Activated T-cell treated with anti-CD3 and anti-CD28 coated beads for 24 hours (primary cell): ENCODE measurements at places on chromosomes 6 and 20.
A peak's percentile ranks its signal among the peaks of the same experiment; 100 is the strongest.

DNA sequence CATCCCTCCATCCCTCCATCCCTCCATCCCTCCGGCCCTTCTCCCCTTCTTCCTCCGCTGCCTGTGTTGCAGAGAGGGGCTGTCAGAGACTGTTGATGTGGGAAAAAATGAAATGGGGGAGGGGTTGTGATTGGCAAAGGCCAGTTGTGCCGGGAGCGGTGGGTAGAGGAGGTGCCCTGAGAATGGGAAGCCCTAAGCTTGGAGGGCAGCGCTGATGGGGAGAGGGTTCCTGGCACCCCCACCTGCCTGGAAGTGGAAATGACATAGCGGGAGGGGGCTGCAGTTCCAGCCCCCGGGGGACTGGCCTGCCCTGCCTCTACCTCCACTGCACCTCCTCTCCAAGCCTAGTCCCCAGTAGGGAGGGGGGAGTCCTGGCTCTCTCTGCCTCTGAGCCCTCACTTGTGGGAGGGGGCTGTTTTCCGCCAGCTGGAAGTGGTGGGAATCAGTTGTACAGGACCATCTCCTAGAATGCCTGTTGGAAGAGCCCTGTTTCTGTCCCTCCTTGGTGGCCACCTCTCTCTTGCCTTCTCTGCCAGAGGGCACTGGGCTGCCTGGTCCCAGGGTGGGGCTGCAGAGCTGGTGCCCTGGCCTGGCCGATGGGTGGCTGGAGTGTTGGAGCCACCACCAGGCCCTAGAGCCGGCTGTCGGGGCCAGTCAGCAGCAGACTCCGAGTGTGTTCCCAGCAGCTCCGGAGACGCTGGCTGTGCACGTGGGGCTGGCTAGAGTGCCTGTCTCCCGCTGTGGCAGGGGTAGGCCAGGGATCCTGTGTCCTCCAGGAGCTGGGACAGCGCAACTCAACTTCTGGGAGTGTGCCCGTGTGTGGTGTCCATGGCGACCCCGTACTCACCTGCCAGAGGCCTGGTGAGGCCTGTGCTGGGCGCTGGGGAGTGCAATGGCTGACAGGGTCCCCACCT lies 1.5 kb downstream of the DLGAP4 start:
- no peak for DNase-seq

GRCh38 chr6:7646394-7646793 lies 56.4 kb downstream of the SNRNP48 start:
- no peak for DNase-seq

DNA sequence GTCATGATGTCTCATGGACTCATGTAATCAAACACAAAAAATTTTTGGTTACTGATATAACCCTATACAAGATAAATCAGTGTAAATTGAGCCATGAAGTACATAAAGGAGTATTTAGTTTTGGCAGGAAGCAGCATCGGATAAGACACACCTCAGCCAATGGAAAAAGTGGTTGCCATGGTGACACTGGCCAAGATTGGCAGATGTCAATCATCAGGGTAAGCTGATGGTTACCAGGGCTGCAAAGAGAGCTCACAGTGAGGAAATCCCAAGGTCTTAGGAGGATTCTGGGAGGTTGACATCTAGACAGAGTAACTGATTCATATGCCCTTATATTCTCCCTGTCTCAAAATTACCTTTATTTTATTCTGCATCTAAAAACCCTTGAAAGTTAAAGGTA lies 203.8 kb upstream of the PCSK2 start:
- no peak for DNase-seq

GRCh38 chr20:21323640-21324039 lies 20.5 kb downstream of the XRN2 start:
- no peak for DNase-seq

- no peak for DNase-seq
Measured at GRCh38 chr6:21751608-21752007, 158.1 kb downstream of the SOX4 start.

DNA sequence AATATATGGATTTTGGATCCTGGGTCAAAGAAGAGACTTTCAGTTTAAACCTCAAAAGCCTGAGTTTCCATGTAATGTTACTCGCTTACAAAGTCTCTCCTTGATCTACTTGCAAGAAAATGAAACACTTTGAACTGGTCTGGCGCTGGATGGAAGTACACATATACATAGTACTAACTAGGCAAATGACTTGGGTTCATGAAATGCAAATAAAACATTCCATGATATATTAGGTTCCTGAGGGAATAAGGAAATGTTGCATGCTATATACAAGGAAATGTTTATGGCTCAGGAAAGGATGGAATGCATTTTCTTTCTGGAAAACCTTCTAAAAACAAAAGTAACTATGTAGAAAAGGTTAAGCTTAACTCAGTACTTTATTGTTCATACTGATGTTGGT lies 11.4 kb upstream of the TXLNB start:
- DNase-seq: no peak

- no peak for DNase-seq
Measured at GRCh38 chr6:151436802-151437201, 15.1 kb downstream of the RMND1 start.

DNA sequence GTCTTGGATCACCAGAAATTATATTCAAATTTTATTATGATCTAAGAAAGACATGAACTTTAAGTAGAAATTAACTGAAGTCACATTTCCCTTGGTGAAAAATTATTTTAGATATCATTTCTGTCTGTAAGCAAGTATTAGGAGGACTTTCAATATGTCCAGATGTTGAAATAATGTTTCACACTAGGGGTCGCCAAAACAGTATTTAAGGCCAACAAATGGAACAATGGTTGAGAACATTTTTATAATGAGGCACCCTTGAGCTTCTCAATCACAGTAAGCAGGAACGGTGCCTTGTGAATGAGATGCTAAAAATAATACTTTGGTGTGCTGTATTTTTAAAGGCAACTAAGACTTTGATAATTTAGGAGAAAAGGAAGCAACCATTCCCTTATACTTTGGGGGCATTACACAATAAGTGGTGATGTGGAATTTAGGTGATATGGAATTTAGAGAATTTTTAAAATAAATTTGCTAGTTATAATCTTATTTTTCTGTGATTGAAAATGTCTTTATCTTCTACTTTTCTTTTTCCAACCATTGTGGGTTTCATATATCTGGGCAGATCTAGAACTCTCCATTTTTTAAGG lies 9.6 kb upstream of the SF3B5 start:
- DNase-seq: peak; percentile 30

- DNase-seq: no peak
Measured at GRCh38 chr20:12729326-12729725, 279.4 kb upstream of the SPTLC3 start.

DNA sequence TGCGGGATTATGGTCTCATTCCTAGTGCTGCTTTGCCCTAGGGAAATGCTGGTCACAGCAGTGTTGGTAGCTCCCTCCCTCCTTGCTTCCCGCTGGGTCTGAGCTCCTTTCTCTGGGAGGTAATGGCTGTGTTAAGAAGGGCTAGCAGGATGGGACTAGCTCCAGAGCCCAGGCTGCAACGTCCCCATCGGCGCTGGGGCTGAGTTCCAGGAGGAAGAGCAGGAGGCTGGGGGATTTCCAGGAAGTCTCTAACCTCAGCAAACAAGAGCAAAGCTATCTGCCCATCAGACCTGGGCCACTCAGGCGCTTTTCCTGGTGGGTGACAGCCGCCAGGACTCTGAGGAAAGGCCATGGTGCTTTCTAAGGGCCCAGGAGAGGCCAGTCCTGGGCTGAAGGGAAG lies 174.2 kb downstream of the DLL1 start:
- no peak for DNase-seq

DNA sequence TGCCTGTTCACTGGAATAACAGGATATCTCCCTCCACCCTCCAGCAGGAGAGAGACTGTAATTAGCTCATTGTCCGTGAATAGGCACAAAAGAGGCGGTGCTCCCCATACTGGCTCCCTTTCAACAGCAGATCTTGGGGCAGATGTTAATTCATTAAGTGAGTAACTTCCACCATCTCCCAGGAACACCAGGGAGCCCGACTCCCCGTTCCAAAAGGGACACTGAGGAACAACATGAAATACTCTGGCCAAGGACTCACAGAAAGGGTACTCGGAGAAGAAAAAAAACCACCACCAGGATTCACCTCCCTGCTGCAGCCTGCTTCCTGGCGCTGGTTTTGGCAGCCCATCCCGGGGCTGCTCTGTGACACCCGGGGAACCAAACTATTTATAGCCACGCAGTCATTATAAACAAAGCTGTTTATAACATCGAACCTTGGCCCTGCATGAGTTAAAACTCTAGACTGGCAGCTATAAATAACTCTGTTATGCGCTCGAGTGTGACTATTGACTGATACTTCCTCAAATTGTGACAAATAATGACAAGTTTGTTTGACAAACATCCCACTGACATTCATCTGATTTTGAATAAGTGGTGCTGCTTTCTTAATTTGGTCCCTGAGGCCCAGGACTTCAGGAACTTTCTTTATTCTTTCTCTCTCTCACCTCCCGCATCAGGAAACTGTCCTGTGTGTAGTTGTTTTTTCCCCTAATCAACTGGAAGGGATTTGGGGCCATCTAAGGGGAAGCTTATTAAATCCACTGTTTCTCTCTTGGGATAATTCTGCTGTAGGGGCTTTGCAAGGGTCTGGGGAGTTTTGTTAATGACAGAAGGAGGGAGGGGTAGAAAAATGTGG lies 521.6 kb downstream of the CD83 start:
- DNase-seq: no peak

GRCh38 chr20:32189691-32190615 lies 17.6 kb downstream of the PLAGL2 start:
- DNase-seq: peak; percentile 23

DNA sequence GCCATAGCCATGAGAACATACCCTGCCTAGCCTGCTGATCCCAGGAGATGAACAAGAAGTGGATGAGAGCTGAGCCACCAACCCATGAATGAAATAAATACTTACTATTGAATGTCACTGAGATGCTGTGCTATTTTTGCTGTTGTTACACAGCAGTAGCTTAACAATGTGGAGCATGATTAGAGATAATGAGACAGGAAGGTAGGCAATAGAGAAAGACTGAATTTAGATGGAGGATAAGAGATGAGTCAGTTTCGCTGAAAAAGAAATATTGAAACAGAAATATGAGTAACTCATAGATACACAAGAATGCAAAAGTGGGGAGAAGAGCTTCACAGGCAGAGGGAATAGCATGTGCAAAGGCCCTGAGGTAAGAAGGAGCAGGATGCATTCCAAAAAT lies 94.9 kb upstream of the TOP1 start:
- DNase-seq: no peak

DNA sequence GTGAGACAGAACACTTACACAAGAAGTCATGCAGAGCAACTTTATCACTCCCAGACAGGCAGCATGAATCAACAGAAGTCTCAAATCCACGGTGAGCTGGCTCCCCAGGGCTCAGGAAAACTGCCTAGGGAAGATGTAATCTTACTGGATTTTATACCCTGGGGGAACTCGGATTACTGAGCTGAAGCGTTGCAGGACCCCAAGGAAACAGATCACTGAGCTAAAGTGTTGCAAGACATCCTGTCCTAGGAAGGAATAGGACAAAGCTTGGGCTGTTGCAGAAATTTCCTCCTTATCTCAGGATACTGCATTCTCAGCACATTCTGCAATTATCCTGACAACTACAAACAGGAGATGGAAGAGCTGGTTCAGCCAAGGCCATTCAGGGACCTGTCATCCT lies 224.8 kb downstream of the TFAP2A start:
- DNase-seq: no peak

DNA sequence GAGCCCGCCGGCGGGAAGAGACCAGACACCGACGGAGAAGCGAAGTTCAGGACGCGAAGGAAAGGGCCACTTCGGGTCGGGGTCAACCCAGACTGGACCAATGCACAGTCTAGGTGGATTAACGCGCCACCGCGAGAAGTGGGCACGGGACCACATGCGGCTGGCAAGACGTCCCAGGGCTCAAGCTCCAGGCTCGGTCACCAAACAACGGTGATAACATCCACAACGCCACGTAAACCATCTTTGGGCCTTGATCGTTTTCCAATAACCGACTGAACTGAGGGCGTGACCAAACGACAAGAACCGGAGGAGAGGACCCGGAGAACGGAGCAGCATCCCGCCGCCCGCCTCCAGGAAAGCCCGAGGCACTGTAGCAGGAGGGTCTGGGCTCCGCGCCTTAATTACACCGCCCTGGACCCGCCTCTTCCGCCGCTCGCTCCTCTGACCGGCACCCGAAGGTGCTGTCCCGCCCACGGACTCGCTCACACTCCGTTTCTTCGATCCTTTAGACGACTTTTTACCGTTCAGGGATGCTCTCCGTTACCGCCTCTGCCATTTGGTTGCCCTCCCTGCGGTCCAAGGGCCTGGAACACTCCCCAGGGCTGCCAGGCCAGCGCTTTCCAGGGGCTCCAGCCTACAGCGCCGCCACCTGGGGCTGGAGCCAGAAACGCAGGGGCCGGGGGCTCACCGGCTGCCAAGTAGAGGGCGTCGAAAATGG lies 44.1 kb downstream of the DPPA5 start:
- DNase-seq: peak; percentile 45

GRCh38 chr20:59120491-59120890 lies 43.1 kb upstream of the ZNF831 start:
- no peak for DNase-seq

- DNase-seq: peak; percentile 42
Measured at GRCh38 chr6:143536866-143537691, 25.6 kb upstream of the FUCA2 start.

GRCh38 chr6:21201187-21201586 lies 392.4 kb upstream of the SOX4 start:
- DNase-seq: no peak

DNA sequence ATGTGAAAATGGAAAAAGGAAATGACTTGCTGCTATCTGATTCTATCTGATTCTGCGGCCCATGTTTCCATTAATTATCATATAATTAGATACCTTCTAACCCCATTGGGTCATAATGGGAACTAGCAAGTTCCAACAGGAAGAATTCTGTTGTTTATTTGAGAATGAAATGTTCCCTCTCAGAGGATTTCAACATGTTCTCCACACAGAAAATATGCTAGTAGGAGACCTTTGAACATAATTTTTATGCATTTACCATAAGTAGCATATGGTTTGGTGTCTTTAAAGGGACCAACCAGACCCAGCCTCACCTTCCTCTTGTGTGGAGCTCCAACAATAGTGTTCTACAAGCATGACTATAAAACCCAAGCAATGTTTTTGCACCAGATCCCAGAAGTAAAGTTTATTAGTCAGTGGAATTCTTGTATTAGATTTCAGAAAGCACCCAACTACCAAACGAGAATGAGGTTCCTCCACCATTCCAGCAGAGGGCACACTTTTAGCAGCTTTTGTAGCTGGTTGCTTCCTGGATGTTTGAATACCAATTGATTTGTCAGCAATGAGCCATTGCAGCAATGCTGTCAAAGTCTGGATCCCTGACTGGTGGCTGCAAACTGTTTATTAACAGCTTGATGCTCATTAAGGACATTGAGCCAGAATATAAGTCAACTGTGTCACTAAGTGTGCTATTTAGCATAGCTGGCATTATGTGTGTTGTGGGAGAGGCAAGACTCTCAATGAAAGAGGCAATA lies 143.6 kb upstream of the GJE1 start:
- DNase-seq: peak; percentile 14
